Activated CD8-positive, alpha-beta memory T cell treated with anti-CD3 and anti-CD28 coated beads, Interleukin-2, amount 10 ng/mL, durations not matched to agents 7 days and 5 days (primary cell): ENCODE measurements at places on chromosomes 6 and 20. TPM values are rescaled to one million over a fixed set of nuclear protein-coding genes. Genes with fewer than 3 reads are reported as not detected.

The VSX1 gene
- total RNA-seq: not detected

The NXT1 gene
- total RNA-seq: 34.0 TPM

The SMOC2 gene
- total RNA-seq: not detected

The MAP3K5 gene
- 21.7 TPM for total RNA-seq

The CCDC170 gene
- not detected for total RNA-seq

The RIMS1 gene
- not detected for total RNA-seq

The PACRG gene
- not detected for total RNA-seq

The TOX2 gene
- total RNA-seq: 1.8 TPM

The CNR1 gene
- total RNA-seq: not detected

The BPHL gene
- 9.2 TPM for total RNA-seq

The MACROD2 gene
- not detected for total RNA-seq

The SLC17A4 gene
- total RNA-seq: not detected

The MUC21 gene
- not detected for total RNA-seq

The RCAN2 gene
- 0.91 TPM for total RNA-seq

The CAGE1 gene
- 0.18 TPM for total RNA-seq

The TDRD6 gene
- total RNA-seq: not detected

The C6orf58 gene
- total RNA-seq: not detected

The GPX5 gene
- not detected for total RNA-seq

The WFDC5 gene
- not detected for total RNA-seq

The OR2B3 gene
- total RNA-seq: not detected

The CYP21A2 gene
- not detected for total RNA-seq

The PDE7B gene
- 0.38 TPM for total RNA-seq

The LBP gene
- total RNA-seq: not detected

The ECT2L gene
- total RNA-seq: not detected

The BPIFA1 gene
- total RNA-seq: not detected

The MAS1 gene
- total RNA-seq: not detected

The EYA4 gene
- total RNA-seq: not detected

The RAMACL gene
- total RNA-seq: 0.14 TPM

The VIP gene
- total RNA-seq: not detected

The SGK2 gene
- total RNA-seq: 0.26 TPM

The PTPRT gene
- not detected for total RNA-seq

The CALHM5 gene
- not detected for total RNA-seq

The ZNF451 gene
- total RNA-seq: 64.9 TPM

The PKIG gene
- total RNA-seq: 1.6 TPM

The BTN1A1 gene
- total RNA-seq: not detected

The ELOVL2 gene
- not detected for total RNA-seq

The RPL10A gene
- total RNA-seq: 1,163 TPM

The VARS1 gene
- 140 TPM for total RNA-seq

The OR2B6 gene
- not detected for total RNA-seq

The LGSN gene
- 0.09 TPM for total RNA-seq

The LHFPL5 gene
- total RNA-seq: not detected

The HRH3 gene
- not detected for total RNA-seq

The HLA-DPB1 gene
- total RNA-seq: 150 TPM

The FOXS1 gene
- total RNA-seq: not detected

The PCK1 gene
- not detected for total RNA-seq

The MRPS18A gene
- 41.0 TPM for total RNA-seq

The CDC5L gene
- total RNA-seq: 22.2 TPM

The TEAD3 gene
- not detected for total RNA-seq

The PLAGL2 gene
- 41.4 TPM for total RNA-seq
